ENCODE measurements at places on chromosomes 12 and 14.

DNA sequence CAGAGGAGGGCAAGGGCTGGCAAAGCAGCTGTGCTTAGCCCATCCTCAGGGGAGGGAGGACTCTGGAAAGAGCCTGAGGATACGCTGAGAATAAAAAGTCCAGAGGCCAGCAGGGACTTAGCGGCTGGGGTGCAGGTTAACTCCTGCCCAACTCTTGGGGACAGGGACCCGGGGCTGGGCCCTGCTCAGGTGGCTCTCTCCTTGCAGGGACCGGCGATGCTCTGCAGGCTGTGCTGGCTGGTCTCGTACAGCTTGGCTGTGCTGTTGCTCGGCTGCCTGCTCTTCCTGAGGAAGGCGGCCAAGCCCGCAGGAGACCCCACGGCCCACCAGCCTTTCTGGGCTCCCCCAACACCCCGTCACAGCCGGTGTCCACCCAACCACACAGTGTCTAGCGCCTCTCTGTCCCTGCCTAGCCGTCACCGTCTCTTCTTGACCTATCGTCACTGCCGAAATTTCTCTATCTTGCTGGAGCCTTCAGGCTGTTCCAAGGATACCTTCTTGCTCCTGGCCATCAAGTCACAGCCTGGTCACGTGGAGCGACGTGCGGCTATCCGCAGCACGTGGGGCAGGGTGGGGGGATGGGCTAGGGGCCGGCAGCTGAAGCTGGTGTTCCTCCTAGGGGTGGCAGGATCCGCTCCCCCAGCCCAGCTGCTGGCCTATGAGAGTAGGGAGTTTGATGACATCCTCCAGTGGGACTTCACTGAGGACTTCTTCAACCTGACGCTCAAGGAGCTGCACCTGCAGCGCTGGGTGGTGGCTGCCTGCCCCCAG lies 2.8 kb downstream of the B3GNT4 start:
- DNase-seq: no peak

DNA sequence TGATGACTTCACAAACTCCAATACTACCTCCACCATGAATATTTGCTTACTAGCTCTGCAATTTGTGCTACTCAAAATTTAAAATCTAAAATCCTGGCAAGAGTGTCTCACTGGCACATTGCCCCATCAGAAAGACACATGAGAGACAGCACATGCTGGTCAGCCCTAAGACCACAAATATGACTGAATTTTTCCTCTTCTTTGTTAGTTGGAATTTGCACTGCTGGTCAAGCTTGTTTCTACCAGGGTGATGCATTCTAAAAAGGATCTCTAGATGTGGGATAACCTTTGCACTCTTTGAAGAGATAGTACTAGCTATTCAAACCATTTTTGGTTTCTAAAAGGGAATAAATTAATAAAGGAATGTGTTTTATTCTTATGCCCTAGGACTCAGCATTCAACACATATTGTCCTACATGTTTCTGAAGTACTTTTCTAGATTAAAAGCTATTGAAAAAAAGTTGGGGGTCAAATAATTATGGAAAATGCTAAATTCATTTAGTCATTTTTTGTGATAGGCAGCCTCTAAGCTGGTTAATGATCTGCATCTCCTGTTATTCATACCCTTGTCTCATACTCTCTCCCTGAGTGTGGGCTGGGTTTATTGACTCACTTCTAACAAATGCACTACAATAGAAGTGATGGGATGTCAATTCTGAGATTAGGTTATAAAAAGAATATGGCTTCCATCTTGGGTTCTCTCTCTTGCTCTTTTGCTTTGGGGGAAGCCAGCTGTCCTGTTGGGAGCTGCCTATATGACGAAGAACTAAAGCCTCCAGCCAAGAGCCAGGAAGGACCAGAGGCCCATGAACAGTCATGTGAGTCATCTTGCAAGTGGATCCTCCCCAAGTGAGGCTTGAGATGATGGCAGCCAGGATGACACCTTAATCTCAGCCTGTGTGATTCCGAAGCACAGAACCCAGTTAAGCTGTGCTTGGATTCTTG lies 211.5 kb upstream of the CRY1 start:
- DNase-seq: no peak

DNA sequence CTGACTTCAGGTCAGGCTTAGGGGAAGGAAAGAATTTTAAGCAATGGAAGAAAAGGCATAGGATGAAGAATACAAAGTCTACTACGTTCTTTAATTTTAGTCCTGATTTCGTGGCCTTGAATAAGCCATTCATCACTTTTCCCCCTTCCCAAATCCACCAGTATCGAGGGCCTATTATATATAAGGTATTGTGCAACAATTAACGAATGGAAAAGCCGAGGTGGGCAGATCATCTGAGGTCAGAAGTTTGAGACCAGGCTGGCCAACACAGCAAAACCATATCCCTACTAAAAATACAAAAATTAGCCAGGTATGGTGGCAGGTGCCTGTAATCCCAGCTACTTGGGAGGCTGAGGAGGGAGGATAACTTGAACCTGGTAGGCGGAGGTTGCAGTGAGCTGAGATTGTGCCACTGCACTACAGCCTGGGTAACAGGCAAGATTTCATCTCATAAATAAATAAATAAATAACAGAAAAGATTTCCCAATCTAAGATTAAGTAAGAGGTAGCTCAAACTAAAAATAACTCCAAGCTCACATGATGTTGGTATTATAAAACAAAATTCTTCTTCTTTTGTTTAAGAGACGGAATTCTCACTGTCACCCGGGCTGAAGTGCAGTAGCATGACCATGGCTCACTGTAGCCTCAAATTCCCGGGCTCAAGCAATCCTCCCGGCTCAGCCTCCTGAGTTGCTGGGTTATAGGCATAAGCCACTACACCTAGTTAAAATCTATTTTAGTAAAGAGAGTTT lies 58.3 kb upstream of the NR2C1 start:
- DNase-seq: no peak

GRCh38 chr12:68595241-68595640 lies 15.5 kb upstream of the RAP1B start:
- DNase-seq: no peak

DNA sequence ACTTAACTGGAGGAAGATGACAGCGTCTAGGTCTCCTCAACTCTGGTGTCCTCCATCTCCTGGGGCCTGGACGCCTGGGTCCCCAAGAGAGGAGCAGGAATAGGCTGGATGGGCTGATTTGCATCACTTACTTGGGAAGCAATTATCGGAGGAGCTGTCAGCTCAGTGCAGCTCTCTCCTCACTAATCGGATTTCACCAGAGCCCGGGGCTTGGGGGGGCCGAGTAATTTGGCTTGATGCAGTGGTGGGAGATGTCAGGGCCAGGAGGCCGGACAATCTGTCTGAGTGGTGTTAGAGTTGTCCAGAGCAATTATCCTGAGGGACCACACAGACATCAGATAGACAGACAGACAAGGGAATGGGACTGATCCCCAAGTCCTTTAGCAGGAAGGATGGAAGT lies 4.6 kb upstream of the SMUG1 start:
- no peak for DNase-seq

DNA sequence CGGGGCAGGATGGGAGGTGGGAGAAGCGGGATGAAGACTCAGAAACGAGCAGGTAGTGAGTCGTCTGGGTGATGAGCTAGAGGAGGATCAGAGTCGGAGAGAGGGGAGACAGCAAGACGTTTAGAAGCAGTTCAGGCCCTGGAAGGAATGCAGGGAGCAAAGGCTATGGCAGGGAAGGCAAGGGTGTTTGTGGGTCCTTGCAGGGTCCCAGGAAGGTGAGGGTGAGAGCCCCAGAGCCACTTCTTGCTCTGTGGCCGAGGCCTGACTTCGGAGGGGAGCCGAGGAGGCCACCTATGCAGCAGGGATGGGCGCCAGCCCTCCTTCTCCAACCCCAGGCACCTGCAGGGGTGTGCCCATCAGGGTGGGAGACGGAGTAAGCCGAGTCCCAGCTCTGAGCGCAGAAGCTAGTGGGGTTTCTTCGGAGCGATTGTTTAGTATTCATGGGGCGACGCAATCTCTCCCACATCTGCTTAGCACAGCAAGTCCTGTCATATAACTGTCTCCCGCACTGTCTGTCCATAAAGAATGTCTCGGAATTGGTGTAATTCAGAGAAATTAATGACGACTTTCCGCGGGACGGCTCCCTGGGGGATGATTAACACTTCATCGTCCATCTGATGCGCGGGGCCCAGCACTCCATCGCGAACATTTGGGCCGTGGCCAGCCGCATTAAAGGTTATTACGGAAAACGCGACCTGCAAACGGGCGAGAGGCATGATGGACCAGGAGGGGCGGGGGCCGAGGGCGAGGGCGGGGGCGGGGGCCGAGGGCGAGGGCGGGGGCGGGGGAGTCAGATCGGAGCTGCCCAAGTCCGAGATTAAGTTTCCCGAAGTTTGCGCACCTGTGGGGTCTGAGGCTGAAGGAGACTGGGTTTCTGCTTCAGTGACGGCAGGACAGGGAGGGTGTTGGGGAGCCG lies 12.2 kb upstream of the CALCOCO1 start:
- DNase-seq: no peak

GRCh38 chr12:1622406-1622805 lies 6.6 kb upstream of the WNT5B start:
- no peak for DNase-seq

DNA sequence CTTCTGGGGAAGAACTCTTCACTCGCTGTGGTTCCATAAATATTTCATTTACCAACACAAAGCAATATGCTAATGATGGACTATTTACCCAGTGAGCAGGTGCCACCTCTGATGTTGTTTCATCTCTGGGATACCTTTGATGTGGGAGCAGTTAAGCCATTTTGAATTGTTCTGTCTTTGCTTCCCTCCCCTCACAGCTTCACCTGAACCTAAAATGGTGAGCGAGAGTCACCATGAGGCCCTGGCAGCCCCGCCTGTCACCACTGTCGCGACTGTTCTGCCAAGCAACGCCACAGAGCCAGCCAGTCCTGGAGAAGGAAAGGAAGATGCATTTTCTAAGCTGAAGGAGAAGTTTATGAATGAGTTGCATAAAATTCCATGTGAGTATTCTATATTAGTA lies 352.7 kb downstream of the SYT1 start:
- DNase-seq: no peak

DNA sequence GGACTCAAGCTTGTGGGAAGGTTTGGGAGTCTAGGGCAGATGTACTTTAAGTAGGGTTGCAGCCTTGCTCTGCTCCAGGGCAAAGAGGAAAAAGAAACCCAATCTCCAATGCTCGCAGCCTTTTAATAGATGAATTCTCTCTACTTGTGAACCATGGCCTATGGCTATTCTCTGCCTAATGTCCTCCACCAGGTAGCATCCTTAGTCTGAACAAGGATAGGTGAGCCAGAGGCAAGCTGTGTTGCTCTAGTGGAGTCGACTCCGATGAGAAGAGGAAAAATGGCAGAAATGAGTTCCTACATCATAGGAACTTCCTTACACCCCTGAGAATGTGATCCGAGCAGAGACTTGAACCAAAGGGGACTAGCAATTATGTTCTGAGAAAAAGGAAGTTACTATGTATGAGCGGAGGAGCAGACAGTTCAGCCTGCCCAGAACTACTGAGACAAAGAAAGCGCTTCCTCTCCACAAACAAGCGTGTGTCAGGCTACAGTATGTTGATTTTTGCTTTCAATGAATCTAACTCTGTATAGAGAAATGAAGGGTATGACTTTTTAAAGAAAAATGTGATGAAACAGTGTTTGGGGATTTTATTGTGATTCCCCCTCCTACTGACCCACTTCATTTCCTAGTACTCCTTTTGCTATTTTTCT lies 153.6 kb upstream of the ARID2 start:
- no peak for DNase-seq

- DNase-seq: peak; percentile 94
Observed at GRCh38 chr12:54984658-54985376, at the start of gene TESPA1. Gene TESPA1, minus strand, starts transcription at chr12:54984762. Its CDS starts 10,200 bp downstream, at chr12:54974562.

DNA sequence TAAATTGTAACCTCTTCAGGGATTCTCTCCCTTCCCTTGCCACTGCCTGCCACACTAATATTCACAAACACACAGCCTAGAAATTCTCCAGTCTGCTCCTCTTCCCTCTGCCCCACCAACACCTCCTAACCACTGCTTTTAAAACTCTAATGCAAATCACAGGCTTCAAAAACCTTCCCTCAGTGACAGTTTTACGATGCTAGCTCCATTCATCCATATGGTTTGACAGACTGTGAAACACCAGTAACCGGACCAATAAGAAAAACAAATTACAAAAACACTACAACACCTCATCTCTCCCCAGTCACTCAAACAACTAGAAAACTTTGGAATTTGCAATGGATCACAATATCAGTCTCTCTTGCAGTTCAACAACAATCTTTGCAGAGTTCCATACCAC lies 5.7 kb downstream of the DPF3 start:
- DNase-seq: no peak

DNA sequence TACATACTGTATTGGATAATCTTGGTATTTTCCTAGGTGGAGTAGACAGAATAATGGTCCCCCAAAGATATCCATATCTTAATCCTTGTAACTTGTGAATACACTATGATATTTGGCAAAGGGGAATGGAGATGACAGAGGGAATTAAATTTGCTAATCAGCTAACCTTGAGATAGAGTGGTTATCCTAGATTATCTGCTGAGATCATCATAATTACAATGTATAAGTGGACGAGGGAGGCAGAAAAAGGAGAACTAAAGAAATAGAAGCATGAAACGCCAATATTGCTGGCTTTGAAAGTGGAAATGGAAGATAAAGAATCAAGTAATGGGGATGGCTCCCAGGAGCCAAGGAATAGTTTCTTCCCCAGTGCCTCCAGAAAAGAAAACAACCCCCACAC lies 398.7 kb downstream of the NOVA1 start:
- DNase-seq: no peak

GRCh38 chr12:52903855-52904508 lies 894 bp downstream of the KRT8 start:
- peak; percentile 21 for DNase-seq

DNA sequence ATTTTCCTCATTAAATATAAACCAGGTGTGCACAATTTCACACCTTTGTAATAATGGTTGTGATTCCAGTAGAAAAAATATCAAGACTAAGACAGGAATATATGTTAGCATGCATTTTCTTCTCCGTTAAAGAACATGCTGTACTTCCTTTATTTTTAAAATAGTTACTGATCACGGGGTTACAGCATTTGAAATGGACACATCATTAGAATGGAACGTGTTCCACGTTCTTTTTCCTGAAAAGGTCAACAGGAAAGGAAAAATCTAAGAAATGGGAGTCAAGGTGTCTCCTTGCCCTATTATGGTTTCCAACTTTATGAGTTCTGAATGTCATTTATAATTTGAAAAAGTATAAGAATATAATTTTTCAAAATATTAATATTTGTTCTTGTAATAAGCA lies 1325.7 kb downstream of the SLC16A7 start:
- no peak for DNase-seq

DNA sequence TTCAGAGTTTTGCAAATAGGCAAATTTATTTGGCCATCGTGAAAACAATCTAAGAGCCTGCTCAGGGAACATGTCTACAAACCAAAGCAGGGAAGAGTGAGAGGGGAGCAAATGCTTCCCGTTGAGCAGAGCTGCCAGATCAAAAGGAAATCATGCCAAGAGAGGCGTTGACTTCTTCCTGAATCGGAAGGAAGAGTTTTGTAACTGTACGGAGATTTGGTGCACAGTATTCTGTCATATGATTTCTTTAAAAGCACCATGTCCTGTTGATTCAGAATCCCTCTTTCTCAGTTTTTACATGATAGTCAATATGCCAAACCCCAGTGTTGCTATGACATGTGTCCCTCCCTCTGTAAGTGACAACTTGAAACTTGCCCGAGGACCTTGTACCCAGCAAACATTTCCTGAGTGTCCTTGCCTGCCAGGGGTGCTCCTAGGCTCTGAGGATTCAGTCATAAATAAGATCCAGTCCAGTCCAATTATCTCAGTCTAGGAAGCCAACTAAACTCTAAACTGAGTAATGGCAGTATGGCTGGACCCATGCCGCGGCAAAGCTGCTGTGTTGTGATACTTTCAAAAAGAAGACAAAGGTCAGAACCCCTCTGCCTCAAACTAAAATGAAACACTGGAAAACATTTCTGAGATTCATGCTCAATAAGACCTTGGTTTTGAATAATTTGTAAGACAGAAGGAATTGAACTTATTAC lies 300.1 kb upstream of the FKBP4 start:
- no peak for DNase-seq
